ENCODE measurements at places on chromosomes 6 and 20. TPM values are rescaled to one million over a fixed set of nuclear protein-coding genes. Genes with fewer than 3 reads are reported as not detected.

- DNase-seq, result no peak
These were observed 31.6 kb upstream of the LAMA4 start for GRCh38 chr6:112286010-112286409.

GRCh38 chr6:102571236-102571908 is 1177.9 kb downstream of the GRIK2 start:
- no peak for DNase-seq

GRCh38 chr6:149190224-149190831 is 127.2 kb upstream of the TAB2 start:
- DNase-seq, result peak; percentile 57

- no peak for DNase-seq
These were observed 129.9 kb upstream of the RIPOR2 start for GRCh38 chr6:25065666-25066065.

DNA sequence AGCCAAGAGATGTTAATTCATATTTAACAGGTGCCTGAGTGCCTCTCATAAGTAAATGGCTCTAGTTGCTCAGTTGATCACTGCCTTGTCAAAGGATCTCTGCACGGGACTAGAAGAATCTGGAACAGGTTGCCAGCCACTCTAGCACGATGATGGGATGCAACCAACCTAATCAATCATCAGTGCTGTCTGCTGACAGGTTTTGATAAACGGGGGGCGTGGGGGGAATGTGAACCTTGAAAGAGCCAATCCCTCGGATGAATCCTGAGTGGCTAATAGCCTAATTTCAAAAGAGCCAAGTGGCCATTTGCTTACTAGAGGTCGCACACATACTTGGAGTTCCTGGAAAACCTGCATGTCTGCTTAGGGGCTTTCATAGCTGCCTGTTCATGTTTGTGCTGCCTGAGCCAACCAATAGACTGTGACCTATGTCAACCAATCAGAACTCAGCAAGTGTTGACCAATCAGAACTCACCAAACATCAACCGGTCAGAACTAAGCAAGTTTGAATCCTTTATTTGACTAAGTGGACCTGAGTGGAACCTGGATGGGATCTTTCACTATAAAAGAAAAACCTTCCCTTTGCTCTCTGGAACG is 43.5 kb upstream of the ECI2 start:
- DNase-seq, result no peak

GRCh38 chr20:63873477-63873971 is 8.5 kb downstream of the TPD52L2 start:
- DNase-seq, result peak; percentile 89

DNA sequence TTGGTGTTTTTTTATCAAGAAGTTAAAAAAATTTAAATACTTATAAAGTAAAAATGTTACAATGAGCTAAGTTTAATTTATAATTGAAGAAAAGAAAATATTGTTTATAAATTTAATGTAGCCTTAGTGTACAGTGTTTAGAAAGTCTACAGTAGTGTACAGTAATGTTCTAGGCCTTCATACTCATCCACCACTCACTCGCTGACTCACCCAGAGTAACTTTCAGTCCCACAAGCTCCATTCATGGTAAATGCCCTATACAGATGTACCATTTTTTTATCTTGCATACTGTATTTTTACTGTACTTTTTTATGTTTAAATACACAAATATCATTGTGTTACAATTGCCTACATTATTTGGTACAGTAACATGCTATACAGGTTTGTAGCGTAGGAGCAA is 26.0 kb downstream of the HTR1E start:
- peak; percentile 30 for DNase-seq

- peak; percentile 52 for DNase-seq
These were observed 48.3 kb downstream of the TRERF1 start for GRCh38 chr6:42403421-42403820.

- DNase-seq, result no peak
These were observed 53.2 kb downstream of the SYCP2 start for GRCh38 chr20:59880198-59880597.

DNA sequence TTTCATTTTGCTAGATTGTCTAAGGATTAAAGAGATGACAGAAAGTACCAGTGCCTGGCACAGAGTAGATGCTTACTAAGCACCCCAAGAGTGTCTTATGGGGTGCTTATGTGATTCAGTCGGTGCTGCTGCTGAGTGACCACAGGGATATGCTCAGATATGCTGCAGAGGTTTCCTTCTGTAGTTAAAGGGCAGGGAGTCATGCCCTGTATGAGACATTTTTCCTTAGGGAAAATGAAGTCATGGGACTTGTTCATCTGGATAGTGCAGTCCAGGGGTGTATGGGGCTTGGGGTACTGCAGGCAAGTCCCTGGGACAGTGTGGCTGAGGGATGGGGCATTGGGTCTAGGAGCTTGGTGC is 25.1 kb downstream of the TOX2 start:
- no peak for DNase-seq

Gene LPA
- not detected for total RNA-seq

Gene HLA-DRA
- total RNA-seq, result 0.67 TPM

Gene ZNF391
- 6.5 TPM for total RNA-seq

Gene TMEM244
- total RNA-seq, result not detected

Gene MAS1
- not detected for total RNA-seq

Gene ELOVL5
- total RNA-seq, result 71.1 TPM

All from mammary epithelial cell (primary cell).